A549 treated with Hydrocortisone at 1 μM for 4 hours (cell line): ENCODE measurements at places on chromosomes 7 and 10. TPM values are rescaled to one million over a fixed set of nuclear protein-coding genes. Genes with fewer than 3 reads are reported as not detected.

Gene SLC39A12
- total RNA-seq, result not detected in 5 replicates

Gene LGI1
- not detected in 5 replicates for total RNA-seq

Gene ALOX5
- total RNA-seq, result 0.20 to 0.62 TPM (median 0.30 TPM) in 5 replicates

Gene PLOD3
- 77.9 to 84.6 TPM (median 80.8 TPM) in 5 replicates for total RNA-seq

Gene PTPRE
- 3.5 to 6.0 TPM (median 5.6 TPM) in 5 replicates for total RNA-seq

Gene NOS3
- 0.33 to 0.51 TPM (median 0.38 TPM) in 5 replicates for total RNA-seq

Gene GALNT17
- total RNA-seq, result not detected in 5 replicates

Gene STEAP1B
- 0.07 to 0.21 TPM (median 0.13 TPM) in 5 replicates for total RNA-seq

Gene AGFG2
- 35.5 to 50.9 TPM (median 42.3 TPM) in 5 replicates for total RNA-seq

Gene CADPS2
- 0.03 to 0.08 TPM (median 0.05 TPM) in 5 replicates for total RNA-seq

Gene NEUROG3
- not detected in 5 replicates for total RNA-seq
